ENCODE measurements at places on chromosomes 7 and 10. TPM values are rescaled to one million over a fixed set of nuclear protein-coding genes. Genes with fewer than 3 reads are reported as not detected.

GRCh38 chr10:14089556-14090292 lies 241.0 kb downstream of the FRMD4A start:
- DNase-seq: no peak

DNA sequence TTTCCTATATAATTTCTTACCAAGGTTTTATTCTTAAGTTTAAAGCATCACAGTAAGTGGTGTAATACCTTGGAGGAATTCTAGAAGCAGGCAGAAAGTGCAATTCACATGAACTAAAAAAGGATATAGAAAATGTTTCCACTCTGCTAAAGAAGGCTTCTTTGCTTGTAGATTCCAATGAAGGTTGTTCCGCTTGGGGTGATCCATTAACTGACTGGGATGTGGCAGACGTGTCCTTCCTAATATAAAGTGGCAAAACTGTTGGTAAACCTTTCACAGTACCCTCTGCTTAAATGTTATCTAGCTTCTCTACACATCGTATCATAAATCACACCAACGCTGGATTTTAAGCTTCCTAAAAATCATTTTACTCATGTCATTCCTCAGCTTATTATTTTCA lies 2.3 kb downstream of the ZC3HC1 start:
- no peak for DNase-seq

DNA sequence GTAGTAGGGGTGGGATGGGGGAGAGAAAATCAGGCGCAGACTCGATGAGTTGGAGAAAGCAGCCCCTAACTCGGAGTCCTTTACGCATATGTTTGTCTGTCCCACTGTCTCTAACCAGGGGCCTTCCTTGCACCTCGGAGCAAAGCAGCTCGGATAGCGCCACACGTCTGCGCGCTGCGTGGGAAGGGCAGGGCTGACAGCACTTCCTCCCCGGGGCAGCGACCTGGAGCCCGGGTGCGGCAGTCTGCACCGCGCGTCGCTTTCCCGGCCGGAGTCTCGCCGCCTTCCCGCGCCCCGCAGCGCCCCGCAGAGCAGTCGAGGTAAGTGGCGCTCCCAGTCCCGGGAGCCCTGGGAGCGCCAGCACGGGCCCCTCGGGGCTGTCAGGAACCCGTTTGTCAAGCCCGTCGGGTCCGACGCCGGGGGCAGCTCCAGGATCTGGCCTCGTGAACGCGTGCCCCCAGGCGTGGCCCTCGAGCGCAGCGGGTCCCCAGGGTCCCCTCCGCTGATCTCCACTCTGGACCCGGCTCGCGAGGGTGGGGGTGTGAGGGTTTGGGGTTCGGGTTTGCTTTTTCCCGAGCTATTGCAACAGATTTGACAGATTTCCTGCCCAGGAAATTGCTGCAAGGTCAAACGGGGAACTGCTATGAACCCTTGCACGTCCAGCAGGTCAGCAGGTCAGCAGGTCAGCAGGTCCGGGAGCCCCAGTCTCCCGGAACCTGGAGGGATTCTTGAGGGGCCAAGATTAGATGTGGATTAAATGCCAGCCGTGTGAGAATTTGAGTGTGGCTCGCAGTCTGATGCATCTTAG lies 597 bp downstream of the APBB1IP start:
- no peak for DNase-seq

- DNase-seq: no peak
Measured at GRCh38 chr10:34141032-34141680, 673.9 kb downstream of the PARD3 start.

GRCh38 chr10:38025283-38025682 lies 14.8 kb downstream of the ZNF33A start:
- no peak for DNase-seq

GRCh38 chr10:66844176-66844942 lies 81.5 kb upstream of the LRRTM3 start:
- DNase-seq: no peak

GRCh38 chr10:98675902-98676301 lies 229.2 kb upstream of the HPS1 start:
- no peak for DNase-seq

GRCh38 chr7:19290968-19291367 lies 145.7 kb upstream of the FERD3L start:
- no peak for DNase-seq

- DNase-seq: no peak
Measured at GRCh38 chr7:39605087-39605486, 18.3 kb upstream of the RALA start.

- no peak for DNase-seq
Measured at GRCh38 chr10:35784751-35785150, 142.7 kb upstream of the FZD8 start.

DNA sequence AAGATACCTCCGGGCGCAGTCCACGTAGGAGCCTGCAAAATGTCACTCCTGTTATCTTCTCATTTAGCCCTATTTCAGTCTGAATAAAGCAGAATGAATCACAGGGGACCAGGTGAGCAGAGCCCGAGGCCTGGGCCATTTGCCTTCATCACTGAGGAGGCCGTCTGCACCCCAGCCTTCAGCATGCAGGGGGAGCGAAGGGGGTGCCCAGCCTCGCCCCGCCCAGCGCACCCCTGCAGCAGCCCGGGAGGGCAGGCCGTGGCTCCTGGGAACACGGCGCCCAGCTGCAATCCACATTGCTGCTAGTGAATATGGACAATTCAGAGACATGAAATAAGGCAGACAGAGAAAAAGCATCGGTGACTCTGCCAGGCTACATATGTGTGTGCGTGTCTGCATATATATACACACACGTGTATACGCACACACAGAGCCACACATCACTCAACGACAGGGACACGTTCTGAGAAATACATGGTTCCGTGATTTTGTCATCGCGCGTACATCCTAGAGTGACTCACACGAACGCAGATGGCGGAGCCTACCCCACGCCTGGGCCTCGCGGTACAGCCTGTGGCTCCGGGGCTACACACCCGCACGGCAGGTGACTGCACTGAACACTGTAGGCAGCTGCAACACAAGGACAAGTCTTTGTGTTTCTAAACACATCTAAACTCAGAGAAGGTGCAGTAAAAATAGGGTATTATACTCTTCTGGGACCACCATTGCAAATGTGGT lies 15.2 kb upstream of the ELFN1 start:
- DNase-seq: no peak

- no peak for DNase-seq
Measured at GRCh38 chr7:155763691-155764437, 48.4 kb downstream of the SHH start.

DNA sequence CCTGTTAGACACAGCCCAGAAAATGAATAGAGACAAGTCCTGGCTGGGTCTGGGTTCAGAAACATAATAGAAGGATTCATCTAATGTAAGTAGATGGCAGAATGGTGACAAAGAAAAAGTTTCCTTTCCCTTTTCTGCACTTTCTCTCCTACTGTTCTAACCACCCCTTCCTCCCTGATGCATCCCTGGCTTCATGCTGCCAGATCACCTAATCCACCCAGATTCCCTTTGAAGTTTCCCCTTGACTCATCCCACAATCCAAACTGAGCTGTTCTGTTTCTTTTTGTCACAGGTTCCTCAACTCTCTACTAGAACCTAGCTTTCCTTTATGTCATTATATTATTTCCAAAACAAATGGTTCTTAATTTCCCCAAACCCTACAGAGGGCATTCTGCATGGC lies 1.1 kb upstream of the MACC1 start:
- no peak for DNase-seq

GRCh38 chr7:152367170-152367569 lies 68.6 kb downstream of the KMT2C start:
- DNase-seq: no peak

GRCh38 chr7:88401009-88401623 lies 94.4 kb upstream of the STEAP4 start:
- DNase-seq: no peak

- DNase-seq: no peak
Measured at GRCh38 chr7:81299711-81300110, 380.9 kb upstream of the SEMA3C start.

DNA sequence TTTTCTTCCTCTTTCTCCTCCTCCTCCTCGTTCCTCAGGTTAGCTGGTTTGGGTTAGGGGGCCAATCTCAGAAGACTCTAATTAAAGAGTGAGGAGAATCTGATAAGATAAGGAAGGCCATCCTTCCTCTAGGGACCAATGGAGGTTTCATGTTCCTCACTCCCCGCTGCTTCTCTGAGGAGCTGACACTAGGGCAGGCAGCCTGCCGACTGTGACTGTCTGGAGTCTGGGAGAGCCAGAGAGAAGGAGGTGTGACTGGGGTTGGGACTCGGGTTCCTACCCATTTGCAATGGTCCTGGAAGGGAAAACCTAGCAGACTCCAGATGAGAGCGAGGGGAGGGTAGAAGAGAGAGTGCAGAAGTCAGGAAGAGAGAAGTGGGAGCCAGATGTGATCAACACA lies 15.3 kb downstream of the PAX2 start:
- DNase-seq: no peak

DNA sequence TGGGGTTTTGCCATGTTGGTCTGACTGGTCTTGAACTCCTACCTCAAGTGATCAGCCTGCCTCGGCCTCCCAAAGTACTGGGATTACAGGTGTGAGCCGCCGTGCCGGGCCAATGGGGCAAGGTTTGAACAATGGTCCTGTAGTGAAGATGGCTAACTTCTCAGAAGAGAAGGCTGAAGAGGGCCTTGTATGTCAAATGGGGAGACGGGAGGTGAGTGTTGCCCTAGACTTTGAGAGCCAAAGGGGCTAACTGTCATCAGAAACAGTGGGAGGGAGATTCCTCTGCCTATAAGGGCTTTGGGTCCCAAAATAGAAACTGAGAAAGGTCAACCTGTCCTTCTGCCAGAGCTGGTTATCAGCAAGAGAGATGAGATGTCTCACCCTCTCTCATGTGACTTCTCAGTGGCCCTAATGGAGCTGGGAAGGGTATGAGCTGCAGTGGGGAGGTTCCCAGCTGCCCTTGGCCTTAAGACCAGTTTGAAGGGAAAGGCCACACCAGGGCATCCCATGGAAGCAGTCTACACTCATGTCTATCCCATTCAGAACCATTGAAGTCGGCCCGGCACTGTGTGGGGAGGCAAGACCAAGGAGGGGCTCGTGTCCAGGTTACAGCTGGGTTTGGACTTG lies 1.3 kb upstream of the SAMD8 start:
- DNase-seq: no peak

DNA sequence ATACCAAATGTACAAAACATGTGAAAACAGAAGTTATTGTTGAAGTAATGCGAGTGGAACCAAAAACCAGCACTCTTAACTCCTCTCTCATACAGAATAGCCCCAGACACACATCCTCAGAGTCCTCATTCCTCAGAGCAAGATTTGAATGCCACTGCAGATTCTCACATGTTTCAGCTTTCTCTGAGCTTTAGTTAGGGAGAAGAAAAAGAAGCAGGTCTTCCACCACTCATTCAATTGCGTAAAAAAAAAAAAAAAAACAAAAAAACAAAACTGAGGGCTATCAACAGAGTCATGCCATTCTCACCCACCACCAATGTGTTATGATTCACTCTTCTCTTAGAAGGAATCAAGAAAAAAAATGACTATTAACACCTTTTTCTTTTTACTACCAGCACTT lies 287.7 kb downstream of the IPMK start:
- DNase-seq: no peak

- DNase-seq: no peak
Measured at GRCh38 chr7:47582764-47583738, 1.1 kb upstream of the TNS3 start.

DNA sequence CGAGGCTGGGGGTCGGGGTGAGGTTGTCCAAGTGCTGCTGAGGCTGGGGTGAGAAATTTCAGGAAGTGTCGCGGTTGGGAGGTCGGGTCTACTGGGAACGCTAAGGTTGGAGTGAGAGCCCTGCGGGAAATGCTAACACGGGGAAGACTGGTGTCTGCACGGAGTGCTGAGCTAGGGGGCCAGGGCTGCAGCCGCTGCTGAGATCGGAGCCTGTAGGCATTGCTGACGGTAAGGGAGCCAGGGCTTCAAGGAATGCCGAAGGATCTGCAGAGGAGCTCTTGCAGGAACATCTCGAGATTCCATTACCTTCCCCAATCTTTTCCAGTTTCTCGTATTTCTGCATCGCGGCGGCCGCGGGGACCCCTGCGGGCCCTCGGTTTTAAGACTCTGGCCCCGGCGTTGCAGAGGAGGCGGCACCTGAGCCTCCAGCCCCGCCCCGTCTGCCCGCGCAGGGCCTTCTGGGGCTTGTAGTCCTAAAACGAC lies at the start of gene CDK5:
Gene CDK5 (minus strand): TSS at position 392 of the 483 bp plus-strand sequence. CDS start 49 bp downstream, at position 343.
- no peak for DNase-seq

DNA sequence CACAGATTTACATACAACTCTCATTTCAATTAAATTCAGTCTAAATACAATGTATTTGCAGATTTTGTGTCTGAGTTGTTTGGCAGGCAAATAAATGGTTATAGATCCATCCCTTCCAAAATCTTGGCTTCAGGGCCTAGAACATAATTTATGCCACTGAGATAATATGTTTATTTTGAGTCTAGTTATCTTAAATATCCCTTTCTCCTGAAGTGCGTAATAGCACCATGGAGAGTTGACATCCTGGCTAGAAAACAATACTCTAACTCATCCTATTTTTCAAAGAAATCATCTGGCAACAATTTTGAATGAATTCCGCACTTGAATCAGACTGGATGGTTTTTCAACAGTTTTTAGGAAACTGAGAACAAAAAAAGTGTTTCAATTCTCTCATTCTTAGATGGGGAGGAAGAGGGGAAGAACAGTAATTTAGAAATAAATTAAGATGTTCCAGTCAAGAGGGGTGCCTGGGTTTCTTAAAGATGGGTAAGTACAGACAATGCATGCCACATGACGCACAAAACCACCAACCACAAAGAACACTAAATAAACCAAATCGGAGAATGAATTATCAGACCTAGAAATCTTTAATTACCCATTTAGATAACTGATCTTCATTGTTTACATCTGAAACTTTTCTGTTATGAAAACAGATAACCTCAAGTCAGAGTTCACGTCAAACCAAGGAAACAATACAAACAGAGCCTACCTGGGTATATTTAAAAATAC lies 228.7 kb upstream of the PTN start:
- no peak for DNase-seq

DNA sequence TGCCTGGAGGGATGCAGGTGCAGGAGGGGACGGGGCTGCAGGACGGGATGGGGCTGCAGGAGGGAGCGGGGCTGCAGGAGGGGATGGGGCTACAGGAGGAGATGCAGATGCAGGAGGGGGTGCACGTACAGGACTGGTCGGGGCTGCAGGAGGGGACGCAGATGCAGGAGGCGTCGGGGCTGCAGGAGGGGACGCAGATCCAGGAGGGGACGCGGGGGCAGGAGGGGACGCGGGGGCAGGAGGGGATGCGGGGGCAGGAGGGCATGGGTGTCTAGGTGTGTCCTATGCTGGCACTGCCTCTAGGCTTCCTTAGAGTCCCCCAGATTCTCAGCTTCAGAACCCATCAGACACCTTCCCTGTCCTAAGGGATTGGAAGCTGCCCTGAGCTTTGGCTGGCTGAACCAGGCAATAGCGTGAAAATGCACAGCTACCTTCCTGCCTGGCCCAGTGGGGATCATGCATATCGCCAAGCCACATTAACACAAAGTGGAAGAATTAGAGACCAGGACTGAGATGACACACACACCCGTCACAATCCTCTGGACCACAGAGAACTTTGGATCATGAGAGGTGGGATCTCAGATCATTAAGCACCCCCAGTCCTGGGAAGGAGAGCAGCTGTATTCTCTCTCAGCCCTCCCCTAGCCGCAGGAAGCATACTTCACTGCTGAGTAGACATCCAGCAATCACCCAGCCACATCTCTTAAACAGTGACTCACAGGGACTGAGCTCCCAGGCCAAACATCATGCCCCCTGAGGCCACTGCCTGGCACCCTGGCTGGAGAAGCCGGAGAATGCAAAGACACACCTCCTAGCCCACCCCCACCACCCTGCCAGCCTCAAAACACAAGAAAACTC lies 67.3 kb downstream of the VWA2 start:
- DNase-seq: no peak

The PSD gene
- 2.8 TPM for total RNA-seq

The C10orf62 gene
- not detected for total RNA-seq

The TUBAL3 gene
- 0.39 TPM for total RNA-seq

The CYP26A1 gene
- total RNA-seq: 0.93 TPM

The TRIM73 gene
- 0.86 TPM for total RNA-seq
